ENCODE measurements at places on chromosomes 3 and 15. TPM values are rescaled to one million over a fixed set of nuclear protein-coding genes. Genes with fewer than 3 reads are reported as not detected.

DNA sequence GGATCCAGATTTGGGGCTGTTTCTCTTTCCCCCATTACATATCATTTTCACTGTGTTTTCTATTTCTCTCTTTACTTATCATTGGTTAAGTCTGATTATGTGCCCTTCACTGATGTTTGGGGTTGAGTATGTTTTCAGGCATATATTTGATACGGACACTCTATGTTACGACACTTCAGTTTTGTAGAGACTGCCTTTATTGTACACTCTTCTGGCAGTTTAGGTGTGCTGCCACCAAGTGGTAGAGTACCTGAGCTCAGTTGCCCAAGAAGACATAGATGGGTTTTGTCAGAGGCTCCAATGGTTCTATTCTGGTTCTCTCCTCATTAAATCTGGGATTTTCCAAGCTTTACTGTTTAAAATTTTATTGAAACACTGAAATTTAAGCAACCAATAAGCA is 255.0 kb upstream of the ROPN1 start:
- DNase-seq = no peak

- no peak for DNase-seq
These were observed 291.8 kb downstream of the NAALADL2 start for GRCh38 chr3:175150812-175151401.

DNA sequence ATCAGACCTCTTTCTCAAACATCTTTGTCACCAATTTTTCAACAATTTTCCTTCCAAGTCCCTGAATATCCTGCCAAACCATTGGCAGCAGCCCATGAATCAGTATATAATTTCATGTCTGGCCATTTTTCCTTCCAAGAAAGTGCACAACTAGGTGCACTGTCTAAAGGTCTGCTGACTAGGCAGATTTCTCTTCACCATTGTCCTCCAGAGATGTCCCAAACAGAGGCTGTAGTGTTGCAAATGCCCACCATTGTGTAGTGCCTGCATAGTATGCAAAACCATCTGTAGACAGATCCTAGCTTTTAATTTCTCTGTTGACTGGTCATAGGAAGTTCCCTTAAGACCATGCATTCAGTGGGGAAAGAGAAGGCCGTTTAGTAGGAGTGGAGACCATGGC is 25.0 kb upstream of the GOLGA6L2 start:
- no peak for DNase-seq

MUSTN1 gene
- total RNA-seq = 1.5 TPM
